ENCODE measurements at places on chromosomes 3 and 15.

DNA sequence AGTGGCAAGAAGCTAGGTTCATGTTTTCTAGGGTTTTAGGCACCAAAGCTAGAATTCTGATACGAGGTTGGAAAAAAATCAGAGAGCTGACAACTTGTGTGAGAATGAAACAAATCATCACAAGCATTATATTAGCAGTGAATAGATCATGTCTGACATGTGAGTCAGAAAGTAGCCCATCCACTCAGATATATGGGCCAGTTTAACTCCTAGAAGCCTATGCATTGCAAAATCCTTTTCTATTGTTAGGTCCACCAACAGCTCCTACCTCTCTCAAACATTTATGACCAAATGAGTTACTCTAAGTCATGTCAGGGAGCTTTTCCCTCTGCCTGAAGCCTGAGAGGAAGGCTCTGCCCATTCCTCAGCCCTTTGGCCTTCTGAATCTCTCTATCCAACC is 44.0 kb downstream of the KBTBD12 start:
- no peak for DNase-seq

DNA sequence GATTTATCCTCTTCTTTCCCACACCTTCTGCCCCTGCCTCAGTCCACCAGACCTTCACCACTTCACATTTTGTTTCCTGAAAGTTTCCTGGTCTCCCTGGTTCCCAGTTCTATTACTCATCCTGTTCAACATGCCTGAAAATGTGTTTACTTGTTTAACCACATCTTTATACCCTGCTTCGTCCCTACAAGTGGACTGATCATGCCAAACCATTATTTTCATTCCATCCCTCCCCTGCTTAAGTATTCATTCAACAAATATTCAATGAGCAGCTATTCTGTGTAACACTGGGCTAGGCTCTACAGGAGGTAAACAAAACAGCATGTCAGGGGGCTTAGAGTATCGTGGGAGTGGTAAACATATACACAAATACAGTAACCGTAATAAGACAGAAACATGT is 5.5 kb downstream of the MYO5A start:
- DNase-seq = no peak

- no peak for DNase-seq
Observed at GRCh38 chr3:122944671-122945161, 82.8 kb downstream of the SEMA5B start.

DNA sequence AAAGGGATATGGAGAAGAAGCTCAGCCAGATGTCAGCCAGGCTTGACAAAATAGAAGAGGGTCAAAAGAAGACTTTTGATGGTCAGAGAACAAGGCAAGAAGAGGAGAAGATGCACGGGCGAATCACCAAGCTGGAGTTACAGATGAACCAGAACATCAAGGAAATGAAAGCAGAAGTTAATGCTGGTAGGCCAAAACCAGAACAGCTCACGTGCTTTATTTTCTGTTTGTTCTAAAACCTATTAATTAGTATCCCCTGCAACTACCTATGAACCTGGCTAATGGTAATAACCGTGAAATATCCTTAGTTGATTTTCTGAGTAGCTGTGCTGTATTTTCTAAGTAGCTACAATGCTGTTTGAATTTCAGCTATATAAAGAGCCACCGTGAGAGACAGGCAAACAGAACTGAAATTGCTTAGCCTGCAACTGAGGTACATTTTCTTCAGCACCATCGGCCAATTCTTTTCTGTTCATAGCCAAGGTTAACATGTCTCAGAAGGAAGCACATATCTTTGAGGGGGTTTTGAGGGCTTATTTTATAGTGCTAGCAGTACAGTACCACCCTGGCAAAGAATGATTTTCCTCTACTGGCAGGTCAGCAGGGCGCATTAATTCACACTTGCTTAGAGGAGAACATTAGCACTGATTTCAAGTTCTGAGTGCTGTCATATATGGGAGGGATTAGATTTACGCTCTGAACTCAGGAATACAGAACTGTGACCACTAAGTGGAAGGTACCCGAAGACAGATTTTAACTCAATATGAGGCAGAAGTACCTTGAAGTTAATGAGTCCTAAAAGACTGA is 78.9 kb downstream of the FAM81A start:
- DNase-seq = no peak

- DNase-seq = no peak
Observed at GRCh38 chr3:131505421-131505820, 2.6 kb upstream of the MRPL3 start.

DNA sequence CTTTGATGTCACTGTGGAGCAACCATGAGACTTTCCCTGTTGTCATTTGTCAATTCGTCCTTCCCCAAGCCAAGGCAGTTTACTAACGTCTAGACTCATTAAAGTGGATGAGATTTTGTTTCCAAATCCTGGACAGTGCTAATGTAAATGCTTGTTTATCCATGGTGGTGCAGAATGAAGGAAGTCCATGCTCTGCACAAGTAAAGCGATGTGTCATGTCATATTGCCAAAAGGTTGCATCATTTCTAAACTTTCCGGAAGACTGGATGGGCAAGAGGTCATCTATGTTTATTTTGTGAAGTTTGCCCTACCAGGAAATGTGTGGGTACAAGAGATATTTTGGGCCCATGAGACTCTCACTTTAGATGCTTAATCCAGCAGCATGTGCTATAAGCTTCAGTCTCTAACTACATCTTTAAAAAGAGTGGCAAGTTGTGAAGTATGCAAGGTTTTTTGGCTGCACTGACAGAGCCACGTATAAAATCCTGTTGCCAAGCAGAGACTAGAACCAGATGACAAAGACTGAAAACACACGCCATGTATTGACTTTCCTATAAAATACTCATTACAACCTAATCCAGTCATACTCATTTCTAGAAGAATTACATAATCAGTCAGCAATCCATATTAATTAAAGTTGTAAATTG is 72.1 kb upstream of the FNDC3B start:
- DNase-seq = no peak

GRCh38 chr3:97830638-97831037 is 8.8 kb downstream of the CRYBG3 start:
- no peak for DNase-seq

GRCh38 chr3:53716998-53717397 is 129.2 kb downstream of the CHDH start:
- no peak for DNase-seq

- DNase-seq = no peak
Observed at GRCh38 chr3:24222165-24222805, 272.4 kb downstream of the THRB start.

GRCh38 chr15:51243774-51244173 is 94.6 kb downstream of the CYP19A1 start:
- no peak for DNase-seq

GRCh38 chr15:41512940-41513505 is 604 bp downstream of the LTK start:
- DNase-seq = no peak

DNA sequence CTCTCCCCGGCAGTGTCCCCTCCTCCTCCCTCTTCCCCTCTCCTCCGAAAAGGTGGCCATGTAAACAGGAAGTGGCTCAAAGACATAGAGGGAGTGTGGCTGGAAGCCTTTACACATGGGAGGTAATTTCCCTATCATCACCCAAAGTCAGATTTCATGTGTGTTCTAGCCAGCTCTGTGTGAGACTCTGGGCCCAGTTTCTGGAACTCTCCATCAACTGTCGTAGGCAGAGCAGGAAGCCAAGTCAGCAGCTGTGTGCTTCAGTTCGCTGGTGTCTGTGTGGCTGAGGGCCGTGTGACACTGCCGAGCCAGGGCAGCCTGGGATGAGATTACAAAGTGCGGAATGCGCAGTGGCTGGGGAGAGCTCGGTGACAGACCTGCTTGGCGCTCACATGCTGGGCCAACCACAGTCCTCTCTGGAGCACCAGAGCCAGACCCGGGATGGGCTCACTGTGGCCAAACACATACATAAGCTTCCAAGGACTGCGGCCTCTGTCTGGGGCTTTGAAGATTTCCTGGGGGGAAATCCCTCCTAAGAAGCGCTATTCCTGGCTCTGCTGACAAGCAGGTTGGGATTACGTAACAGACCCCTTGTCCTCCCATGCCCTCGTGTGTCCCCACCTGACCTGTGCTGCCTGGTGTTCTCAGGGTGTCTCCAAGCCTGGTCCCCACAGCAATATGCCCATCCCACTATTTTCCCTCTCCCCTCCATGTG is 50.7 kb downstream of the UMPS start:
- no peak for DNase-seq

DNA sequence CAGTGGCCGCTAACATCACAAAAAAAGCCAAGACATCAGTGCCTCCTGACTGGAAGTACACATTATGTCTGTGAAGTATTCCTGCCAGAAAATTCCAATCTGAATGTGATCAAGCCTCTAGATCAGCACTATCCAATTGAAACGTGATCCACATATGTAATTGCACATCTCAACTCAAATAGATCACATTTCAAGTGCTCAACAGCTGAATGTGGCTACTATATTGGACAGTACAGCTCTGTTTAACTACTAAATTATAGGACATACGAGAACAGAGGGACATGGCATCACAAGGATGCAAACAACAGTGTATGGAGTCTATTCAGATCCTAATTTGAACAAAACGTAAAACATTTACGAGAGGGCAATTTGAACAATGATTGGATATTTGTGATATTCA is 542 bp upstream of the UBAP1L start:
- DNase-seq = no peak

- peak; percentile 90 for DNase-seq
Observed at GRCh38 chr3:52798978-52799476, 4.4 kb downstream of the ITIH3 start.

- DNase-seq = no peak
Observed at GRCh38 chr3:82001276-82001923, 240.0 kb upstream of the GBE1 start.

GRCh38 chr3:151561878-151562277 is 101.0 kb upstream of the IGSF10 start:
- DNase-seq = no peak

- no peak for DNase-seq
Observed at GRCh38 chr3:50676031-50676705, 1.4 kb downstream of the DOCK3 start.

GRCh38 chr3:113533534-113533892 is 1.2 kb downstream of the SIDT1 start:
- no peak for DNase-seq

- DNase-seq = no peak
Observed at GRCh38 chr3:32564195-32564594, 6.5 kb downstream of the DYNC1LI1 start.

GRCh38 chr15:93566762-93567161 is 477.8 kb upstream of the RGMA start:
- no peak for DNase-seq

DNA sequence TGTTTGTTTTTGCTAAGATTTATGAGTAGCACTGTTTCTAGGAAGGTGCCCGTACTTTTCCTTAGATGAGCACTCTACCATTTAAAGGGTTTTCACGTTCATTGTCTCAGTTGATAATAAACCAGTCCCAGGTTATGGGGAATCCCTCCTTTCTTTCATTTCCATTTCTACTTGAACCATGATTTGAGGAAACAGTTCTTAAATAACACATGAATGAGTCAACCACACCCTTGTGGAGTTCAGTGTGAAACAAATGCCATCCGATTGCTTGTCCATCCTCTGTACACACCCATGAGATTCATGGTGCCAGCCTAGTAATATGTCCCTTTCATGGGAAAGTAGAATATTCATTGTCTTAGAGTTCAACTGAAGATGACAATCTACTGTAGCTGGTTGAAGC is 23.1 kb downstream of the CMTM8 start:
- DNase-seq = no peak

GRCh38 chr3:127802606-127803005 is 19.7 kb downstream of the MGLL start:
- DNase-seq = no peak

DNA sequence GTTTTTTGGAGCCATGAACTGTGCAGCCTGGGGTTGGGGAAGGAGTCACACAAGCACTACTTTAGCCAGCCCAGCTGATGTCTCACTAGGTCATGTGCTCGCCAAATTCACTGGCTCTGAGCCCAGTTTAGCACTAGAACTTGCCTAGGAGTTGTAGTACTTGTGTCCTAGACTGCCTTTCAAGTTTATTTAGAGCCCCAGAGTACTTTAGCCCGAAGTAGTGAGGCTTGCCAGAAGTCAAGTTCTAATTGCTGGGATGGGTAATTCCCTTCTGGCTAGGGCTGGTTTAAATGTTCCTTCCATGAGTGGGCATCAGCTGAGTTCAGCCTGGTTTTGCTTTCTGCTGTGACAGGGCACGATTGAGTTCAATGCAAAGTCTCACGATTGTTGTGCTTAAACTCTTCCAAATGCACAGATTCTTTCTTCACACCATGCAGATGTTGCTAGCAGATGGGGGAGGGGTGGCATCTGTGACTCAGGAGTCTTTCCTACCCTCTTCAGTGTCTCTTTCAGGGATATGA is 228.2 kb upstream of the ZPLD1 start:
- no peak for DNase-seq

DNA sequence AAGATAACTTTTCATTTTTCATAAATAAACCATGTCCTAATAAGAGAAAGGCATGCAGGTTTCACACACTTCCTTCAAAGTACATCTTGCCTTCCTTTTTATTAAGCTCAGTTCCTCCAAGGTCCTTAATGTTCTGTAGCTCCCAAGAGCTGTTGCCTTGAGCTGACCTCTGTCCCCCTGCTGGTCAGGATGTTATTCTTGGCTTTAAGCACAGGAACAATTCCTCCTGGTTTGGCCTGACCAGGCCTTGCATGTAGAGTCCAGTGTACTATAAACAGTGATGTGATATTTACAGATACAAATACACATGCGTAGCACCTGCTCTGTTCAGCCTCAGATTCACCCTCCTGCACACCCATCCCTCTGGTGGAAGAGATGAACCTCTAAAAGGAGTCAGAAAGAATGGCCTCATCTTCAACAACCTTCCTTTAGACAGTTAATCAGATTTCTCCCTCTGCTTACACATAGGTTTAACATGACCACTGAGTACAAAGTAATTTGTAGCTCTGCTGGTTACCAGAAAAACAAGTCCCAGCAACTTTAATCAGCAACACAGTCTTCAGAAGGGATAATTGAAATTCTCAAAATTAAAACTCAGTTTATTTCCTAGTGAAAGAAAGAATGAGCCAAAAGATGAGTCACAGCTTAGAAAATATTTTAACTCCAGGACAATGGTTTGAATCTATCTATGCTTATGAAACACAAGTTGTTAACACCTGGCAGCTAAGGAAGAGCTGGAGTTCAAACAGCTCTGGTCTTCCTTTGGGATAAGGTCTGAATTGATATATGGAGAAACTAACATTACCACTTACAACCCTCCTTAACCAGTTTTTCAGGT is 46.5 kb downstream of the PTPN9 start:
- DNase-seq = no peak

DNA sequence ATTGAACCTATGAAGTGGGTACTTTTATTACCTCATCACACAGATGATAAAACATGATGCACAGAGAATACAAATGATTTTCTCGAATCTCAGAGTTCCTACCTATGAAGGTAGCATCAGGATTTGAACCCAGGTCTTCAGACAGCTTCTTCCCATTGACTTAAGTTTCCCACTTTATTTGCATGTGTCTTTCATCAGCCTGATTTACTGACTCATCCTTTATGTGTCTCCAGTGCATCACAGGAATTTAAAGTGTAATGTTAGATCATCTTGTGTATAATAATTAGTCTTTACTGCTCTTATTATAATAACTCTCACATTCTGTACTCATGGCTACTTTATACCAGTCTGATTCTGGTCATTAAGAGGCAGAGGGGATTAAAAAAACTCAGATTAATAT is 449.4 kb upstream of the SUCLG2 start:
- DNase-seq = no peak
